ENCODE measurements at places on chromosomes 6 and 20. TPM values are rescaled to one million over a fixed set of nuclear protein-coding genes. Genes with fewer than 3 reads are reported as not detected.

The KIF25 gene
- 0.31 TPM for polyA plus RNA-seq

The SRMS gene
- polyA plus RNA-seq: not detected

The GCLC gene
- polyA plus RNA-seq: 33.0 TPM

The SLC17A1 gene
- polyA plus RNA-seq: not detected

The RIMS1 gene
- 1.2 TPM for polyA plus RNA-seq

The CD93 gene
- 3.4 TPM for polyA plus RNA-seq

The E2F1 gene
- 4.9 TPM for polyA plus RNA-seq

The BMP6 gene
- polyA plus RNA-seq: 2.7 TPM

The ADAM33 gene
- polyA plus RNA-seq: 29.8 TPM

The FAM210B gene
- 42.6 TPM for polyA plus RNA-seq

The RPS6KA2 gene
- 58.0 TPM for polyA plus RNA-seq

The SOX18 gene
- polyA plus RNA-seq: 15.2 TPM

The C6orf52 gene
- not detected for polyA plus RNA-seq

The FAM83C gene
- polyA plus RNA-seq: 6.5 TPM

The REV3L gene
- polyA plus RNA-seq: 9.0 TPM

The TRDN gene
- polyA plus RNA-seq: not detected

The LINC00237 gene
- polyA plus RNA-seq: not detected

The LRRC73 gene
- 0.31 TPM for polyA plus RNA-seq

The WFDC5 gene
- polyA plus RNA-seq: 3.7 TPM

The SOBP gene
- polyA plus RNA-seq: 3.1 TPM

The VARS2 gene
- 17.9 TPM for polyA plus RNA-seq
